Testis (tissue), 5 donors: ENCODE measurements at places on chromosomes 16 and 17. TPM values are rescaled to one million over a fixed set of nuclear protein-coding genes. Genes with fewer than 3 reads are reported as not detected.

DNA sequence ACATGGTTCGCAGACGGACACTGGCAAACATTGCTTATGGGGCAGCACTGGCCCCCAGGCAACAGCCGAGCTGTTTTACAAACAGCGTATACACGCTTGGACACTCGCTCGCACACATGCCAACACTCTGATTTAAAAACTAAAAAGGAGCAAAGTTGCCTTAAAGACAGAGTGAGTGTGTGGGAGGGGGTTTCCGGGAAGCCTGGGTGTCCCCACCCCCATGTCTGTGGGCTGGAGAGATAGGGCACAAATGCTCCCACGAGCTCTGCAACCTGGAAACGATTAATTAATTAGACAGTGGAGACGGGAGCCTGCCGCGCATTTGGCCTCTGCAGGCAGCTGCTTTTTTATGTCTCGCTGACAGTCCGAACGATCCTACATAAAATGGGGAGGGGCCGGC lies 107.9 kb upstream of the ZNF469 start:
- H3K4me1 ChIP-seq = no peaks in the 10 kb centered on the region
- H3K27me3 ChIP-seq = no peaks in the 10 kb centered on the region
- H3K36me3 ChIP-seq = no peaks in the 10 kb centered on the region

DNA sequence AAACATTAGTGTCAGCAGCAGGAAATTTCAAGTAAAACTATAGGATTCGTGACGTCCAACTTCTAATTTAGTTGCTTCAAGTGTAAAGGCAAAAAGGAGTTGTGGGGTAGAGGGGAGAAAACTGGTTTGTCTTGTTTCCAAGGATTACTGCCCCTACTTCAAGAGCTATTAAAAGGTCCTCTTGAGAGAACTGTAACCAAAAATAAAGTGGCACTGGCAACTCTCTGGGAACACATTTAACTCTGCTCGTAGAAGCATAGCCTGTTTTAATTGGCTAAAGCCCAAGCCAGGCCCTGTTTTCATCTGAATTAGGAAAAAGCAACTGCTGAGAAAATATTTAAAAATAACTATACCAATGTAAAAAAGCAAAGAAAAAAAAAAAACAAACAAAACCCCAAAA lies 51.8 kb upstream of the AKAP1 start:
- H3K4me1 ChIP-seq = no peaks in the 10 kb centered on the region
- H3K4me3 ChIP-seq = no peak overlapping the region
- no peak overlapping the region for H3K27ac ChIP-seq
- no peaks in the 10 kb centered on the region for H3K36me3 ChIP-seq
- DNase-seq = peak; percentile 45
- no peaks in the 10 kb centered on the region for H3K27me3 ChIP-seq

GRCh38 chr17:15291674-15292361 lies 26.7 kb upstream of the PMP22 start:
- H3K36me3 ChIP-seq = no peaks in the 10 kb centered on the region
- no peak for DNase-seq
- H3K4me3 ChIP-seq = no peak overlapping the region
- no peaks in the 10 kb centered on the region for H3K27me3 ChIP-seq
- H3K4me1 ChIP-seq = peaks cover 10% of the 10 kb centered on the region
- no peak overlapping the region for H3K27ac ChIP-seq

DNA sequence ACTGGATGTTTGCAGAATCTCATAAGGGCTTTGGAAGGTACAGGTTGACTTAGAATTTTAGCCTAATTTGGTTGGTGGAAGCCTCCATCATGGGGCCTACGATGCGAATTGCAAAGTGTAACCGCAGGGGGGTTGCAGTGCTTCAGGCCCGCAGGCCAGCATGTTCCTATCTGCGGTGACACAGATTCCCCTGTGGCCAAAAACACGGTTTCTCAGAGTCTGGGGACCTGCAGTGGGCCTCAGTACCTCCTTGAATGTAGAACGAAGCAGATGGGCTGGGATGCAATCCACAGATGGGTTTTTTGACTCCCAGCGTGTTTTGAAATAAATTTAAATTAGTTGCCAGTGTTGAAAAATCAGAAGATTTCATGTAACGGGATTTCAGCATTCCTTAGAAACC lies 34.7 kb downstream of the KIAA0513 start:
- no peaks in the 10 kb centered on the region for H3K27me3 ChIP-seq
- H3K4me1 ChIP-seq = no peaks in the 10 kb centered on the region
- H3K27ac ChIP-seq = no peak overlapping the region
- DNase-seq = no peak
- H3K36me3 ChIP-seq = no peaks in the 10 kb centered on the region

The PYY gene
- total RNA-seq = not detected
